Fibroblast of skin of left quadriceps (primary cell): ENCODE measurements at places on chromosomes 5 and 9.

DNA sequence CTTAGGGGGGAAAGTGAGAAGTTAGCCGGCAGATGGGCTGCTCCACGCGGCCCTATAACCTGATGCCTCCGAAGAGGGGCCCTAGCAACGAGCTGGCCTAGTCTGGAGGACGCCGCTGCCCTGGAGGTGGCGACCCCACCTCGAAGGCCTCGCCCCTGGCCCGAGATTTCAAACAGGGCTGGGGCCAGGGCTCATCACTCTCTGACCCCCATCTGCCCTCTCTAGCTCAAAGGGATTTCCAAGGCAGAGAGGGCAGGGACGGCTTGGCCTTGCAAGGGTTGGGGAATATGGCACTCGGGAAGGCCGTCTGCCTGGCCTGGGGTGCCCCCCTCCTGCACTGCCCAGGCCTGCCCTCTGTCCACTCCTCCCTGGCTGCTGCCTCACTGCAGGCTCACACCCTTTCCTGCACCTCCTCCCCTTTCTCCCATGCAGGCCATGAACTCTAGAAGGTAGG, 25.5 kb upstream of the TIFAB start:
- no peak for DNase-seq

- no peak for DNase-seq
Measured at GRCh38 chr9:128505414-128505765, 871 bp downstream of the GLE1 start.

DNA sequence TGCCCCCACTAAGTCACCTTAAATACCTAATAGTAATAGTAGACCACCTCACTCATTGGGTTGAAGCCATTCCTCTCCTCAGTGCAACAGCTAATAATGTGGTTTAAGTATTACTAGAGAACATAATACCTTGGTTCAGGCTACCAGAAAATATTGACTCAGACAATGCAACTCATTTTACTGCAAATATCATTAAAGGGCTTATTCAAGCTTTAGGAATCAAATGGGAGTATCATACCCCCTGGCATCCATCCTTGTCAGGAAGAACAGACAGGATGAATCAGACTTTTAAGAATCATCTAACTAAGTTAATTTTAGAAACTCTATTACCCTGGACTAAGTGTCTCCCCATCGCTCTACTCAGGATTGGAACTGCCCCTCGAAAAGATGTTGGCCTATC, 6.8 kb upstream of the RNF180 start:
- no peak for DNase-seq

DNA sequence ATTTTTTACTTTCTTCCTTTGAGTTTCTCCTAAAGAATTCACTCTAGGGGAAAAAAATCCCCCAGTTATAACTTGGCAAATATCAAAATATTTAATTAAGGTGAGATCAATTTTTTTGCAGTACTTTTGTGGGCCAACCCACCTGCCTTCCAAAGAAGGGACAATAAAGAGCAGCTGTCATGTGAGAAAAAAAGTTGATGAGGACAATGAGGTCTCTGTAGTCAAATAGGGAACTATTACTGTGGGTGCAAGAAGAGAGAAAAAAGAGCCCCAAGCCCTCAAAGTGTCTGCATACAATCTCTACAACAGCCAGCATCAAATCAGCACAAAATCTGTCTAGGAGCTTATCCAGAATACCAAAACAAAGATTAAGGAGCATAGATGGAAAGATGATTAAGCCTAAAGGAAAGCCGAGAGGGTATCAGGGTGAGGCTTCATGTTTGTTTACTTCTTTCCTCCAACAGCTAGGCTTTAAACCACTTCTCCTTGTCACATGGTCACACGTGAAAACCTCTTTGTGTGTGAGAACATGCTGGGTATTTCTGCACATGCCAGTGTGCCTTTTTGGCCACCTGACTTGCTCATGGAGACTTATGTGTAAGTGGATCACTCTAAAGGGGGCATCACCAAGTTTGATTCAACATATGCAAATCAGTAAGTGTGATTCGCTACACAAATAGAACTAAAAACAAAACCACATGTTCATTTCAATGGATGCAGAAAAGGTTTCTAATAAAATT, 19.2 kb upstream of the FYB1 start:
- no peak for DNase-seq

DNA sequence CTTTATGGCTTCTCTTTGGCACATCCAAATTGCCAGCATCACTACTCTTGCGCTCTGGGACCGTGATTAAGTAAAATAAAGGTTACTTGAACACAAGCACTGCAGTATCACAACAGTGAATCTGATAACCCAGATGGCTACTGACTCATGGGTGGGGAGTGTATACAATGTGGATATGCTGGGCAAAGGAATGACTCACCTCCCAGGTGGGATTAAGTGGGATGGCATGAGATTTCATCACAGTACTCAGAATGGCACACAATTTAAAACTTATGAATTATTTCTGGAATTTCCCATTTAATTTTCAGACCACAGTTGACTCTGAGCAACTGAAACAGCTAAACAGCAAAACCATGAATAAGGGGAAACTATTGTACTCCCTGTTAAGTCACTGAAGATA, 4.3 kb downstream of the GFM2 start:
- DNase-seq, result peak; percentile 20

GRCh38 chr9:79210541-79211243, 361.1 kb upstream of the TLE4 start:
- no peak for DNase-seq

GRCh38 chr9:113649054-113649453, 185.5 kb downstream of the RGS3 start:
- DNase-seq, result no peak

DNA sequence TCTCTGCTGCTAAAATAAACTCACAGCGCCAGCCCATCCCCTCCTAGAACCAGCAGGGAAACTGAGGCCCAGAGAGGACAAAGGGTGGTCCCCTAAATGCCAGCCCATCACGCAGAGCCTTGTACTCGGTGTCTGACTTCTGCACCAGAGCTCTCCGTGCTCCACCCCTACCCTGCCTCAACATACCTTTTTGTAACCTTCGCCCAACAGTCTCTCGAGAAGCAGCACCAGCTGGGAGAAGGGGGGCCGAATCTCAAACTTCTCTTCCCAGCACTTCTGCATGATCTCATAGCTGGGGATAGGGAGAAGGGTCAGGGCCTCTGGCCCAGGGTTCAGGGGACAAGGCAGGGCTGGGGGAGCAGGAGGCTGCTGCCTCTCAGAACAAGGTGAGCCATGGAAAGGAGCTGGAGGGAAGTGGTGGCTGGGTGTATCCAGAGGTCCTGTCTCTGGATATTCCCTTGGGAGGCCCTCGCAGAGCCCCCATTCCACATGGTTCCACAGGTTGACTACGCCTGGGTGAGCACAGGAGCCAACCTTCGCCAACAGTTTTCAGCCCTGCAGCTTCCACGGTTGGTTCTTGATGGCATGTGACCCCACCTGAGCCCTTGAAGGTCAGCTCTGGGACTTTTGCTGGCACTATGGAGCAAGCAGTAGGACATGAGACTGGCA, 32.3 kb upstream of the CSF1R start:
- no peak for DNase-seq

DNA sequence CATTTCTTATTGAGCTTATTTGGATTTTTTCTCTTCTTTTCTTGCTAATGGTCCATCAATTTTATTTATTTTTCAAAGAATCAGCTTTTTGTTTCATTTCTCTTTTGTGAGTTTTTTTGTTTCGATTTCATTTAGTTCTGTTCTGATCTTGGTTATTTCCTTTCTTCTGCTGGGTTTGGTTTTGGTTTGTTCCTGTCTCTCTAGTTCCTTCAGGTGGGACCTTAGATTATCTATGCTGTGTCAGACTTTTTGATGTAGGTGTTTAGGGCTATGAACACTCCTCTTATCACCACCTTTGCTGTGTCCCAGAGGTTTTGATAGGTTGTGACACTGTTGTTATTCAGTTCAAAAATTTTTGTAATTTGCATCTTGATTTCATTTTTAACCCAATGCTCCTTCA, 119.8 kb downstream of the GABRG2 start:
- DNase-seq, result no peak

DNA sequence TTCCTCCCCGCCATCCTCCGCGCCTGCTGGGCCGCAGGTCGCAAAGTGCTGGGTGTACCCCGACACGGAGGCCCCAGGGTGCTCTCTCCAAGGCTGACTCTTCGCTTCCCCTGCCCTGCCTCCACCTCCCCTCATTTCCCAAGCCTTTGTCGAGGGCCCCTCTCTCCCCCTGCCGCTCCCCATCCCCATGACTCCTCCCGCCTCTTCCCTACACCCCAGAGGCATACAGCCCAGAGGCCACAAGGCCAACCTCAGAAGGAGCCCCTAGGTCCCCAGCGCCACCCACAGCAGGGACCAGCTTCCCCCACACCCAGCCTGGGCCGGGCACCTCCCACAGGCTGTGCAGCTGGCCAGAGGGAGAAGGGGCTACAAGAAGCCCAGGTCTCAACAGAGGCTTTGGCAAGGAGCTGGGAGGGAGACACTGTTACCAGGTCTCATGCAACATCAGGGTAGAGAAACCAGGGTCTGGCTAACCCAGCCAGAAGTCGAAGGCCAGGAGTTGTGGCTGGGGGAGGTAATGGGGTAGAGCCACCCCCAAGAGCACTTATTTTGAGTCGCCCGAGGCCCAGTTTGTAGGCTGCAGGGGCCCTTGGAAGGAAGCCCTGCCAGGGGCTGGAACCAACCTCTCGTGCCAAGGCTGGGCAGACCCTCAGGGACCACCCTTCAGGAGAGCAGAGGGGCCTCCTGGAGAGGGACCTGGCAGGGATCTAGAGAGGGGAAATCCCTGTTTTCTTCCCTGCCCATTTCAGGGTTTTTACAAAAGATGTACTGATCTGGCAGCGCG, 24.5 kb upstream of the SARDH start:
- no peak for DNase-seq

DNA sequence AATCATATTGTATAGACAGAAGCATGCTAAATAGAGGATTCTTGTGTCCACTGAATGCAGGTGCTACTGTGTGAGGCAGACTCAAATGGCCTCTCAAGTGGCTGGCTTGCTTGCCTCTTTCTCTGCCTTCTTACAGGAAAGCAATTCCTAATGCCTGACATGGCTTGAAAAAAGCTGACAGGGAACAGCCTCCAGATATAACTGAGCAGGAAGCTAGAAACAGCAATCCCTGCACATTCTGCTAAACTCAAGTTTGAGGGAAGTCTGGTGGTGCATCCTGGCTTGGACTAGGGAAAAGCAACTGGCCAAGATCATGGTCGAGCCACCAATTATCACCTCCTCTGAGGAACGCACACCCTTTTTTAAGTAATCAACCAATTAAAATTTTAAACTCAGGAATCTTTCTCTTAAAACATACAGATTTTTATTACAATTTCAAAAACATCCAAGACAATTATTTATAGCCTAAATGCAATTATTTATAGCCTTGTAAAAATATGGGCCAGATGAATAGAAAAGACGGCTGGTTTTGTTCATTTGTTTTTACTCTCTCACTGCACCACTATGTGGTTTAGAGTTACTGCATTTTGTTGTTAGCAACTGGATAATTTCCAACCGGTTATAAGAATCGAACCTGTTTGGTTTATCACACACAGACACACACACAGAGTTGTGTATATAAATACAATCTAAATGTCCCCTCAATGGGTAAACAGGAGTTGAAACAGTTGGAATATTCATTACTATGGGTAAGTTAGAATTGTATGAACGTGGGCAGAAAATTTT, 290.9 kb upstream of the ANKRD55 start:
- DNase-seq, result no peak

DNA sequence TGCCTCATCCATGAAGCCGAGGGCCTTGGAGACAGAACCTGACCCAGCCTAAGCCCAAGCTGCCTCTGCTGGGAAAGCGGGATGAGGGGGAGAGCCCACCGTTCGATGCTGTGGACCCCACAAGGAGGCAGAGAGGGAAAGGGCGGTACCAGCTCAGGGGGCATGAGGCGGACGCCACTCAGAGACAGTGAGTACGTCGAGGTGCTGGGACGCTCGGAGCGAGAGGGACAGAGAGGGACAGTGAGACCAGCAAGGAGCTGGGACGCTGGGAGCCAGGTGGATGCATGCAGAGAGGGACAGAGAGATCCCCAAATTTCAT, 33.6 kb downstream of the EXD3 start:
- DNase-seq, result no peak

DNA sequence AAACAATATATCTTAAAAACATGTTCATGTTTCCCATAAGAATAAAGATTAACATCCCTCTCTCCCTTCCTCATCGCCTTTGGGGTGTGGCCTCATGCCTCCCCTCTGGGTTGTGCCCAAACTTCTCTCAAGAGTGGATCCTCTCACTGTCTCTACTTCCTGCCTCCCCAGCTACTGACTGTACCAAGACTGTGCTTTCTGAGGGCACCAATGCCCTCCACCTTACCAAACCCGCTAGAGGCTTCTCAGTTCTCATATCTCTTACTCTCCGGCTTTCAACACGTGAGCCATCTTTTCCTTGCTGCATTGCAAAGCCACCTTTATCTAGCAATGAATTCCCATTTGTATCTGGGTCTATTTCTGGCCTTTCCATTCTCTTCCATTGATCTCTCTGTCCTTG, 34.4 kb upstream of the KCNIP1 start:
- no peak for DNase-seq
